Activated CD4-positive, alpha-beta T cell treated with anti-CD3 and anti-CD28 coated beads for 24 hours (primary cell): ENCODE measurements at places on chromosomes 4 and X.

- no peak for DNase-seq
Measured at GRCh38 chr4:184313702-184314659, 96.3 kb upstream of the ENPP6 start.

DNA sequence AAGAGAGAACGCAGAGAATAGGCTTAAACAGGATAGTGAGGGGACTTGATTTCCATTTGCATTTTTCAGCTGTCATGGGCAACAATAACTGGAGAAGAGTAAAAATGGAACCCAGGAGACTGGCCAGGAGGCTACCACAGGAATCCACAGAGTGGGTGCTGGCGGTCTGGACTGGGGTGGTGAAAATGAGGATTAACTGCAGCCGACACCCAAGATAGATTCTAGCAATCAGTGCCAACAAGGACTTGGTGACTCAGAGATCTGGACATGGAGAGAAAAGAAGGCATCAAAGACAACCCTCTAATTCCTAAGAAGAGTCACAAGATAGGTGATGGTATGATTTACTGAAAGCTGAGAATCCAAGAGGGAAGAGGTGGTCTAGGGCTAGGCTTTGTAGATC is 102.8 kb downstream of the ATP8A1 start:
- DNase-seq = no peak

DNA sequence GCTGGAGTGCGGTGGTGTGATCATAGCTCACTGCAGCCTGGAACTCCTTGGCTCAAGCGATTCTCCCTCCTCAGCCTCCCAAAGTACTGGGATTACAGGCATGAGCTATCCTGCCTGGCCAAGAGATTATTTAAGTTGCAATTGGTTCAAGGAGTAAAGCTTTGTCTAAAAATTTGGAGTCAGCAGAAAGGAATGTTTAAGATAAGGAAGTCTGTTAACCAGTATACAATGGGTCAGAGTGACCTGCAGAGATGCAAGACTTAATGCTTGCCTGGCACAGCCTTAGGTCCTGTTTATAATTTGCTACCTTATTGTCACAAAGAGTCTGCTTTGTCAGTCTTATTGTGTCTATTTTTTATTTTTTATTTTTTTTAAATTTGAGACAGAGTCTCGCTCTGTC is 826.2 kb downstream of the NLGN4X start:
- no peak for DNase-seq

GRCh38 chrX:106917830-106918500 is 2.2 kb upstream of the CLDN2 start:
- DNase-seq = no peak

GRCh38 chr4:18733961-18734360 is 712.4 kb upstream of the LCORL start:
- no peak for DNase-seq

GRCh38 chrX:129239371-129239770 is 283.9 kb downstream of the SMARCA1 start:
- no peak for DNase-seq

DNA sequence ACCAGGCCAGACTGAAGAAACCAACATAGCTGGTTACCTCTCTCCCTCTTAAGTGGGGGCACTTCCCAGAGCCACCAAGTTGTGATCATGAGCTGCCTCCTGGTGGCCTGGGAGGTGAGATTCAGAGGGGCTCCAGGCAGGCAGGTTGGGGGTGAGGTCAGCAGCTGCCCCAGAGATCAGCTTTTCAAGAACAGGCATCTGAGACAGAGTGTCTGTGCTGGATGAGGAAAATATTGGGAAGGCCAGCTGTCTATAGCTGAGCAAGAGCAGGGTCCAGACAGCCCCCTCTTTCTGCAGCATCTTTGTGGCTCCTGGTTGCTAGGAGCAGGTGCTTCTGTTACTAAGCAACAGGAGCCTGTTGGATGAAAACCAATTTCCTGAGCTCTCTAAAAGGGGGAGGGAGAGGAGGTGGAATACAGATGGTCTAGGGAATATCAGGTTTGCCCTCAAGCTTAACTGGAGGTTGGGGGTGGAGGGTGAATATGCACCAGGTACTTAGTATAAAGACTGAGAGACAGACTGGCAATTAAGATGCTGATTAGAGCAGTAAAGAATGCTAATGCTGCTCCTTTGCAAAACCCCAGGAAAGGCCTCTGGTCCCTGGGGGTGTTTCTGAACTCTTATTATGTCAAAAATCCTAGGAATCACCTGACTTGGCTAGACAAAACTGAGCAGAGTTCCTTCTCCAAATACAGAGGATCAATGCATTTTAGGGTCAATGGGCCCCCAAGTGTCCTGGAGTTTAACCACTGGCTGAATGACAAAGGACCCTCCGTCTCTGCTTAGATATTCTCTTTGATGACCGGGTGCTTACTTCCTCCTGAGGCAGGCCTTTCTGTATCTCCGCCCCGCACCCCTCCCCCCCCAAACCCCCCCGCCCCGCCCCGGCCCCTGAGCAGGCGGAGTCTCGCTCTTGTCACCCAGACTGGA is 21.4 kb downstream of the ZCCHC13 start:
- no peak for DNase-seq

DNA sequence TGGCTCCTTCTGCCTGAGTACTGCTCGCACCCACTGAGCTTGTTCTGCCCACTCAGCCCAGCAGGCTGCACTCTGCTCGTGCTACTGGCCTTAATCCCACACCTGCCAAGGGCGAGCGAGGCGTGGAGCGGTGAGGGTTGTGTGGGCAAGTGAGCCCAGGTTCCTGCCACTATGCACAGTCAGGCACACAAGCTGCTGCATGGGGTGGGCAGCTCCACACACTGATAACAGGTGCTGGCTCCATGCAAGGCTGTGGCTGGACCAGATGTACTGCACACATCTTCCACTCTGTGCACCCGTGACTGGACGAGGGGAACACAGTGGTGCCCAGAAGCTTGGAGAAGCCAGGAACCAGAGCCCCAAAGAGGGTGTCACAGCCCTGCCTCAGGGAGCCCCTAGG is 184.3 kb upstream of the NUDT6 start:
- no peak for DNase-seq

- DNase-seq = no peak
Measured at GRCh38 chr4:140374130-140374477, 658 bp downstream of the SCOC start.

GRCh38 chr4:54186371-54186770 is 42.7 kb upstream of the PDGFRA start:
- DNase-seq = no peak

DNA sequence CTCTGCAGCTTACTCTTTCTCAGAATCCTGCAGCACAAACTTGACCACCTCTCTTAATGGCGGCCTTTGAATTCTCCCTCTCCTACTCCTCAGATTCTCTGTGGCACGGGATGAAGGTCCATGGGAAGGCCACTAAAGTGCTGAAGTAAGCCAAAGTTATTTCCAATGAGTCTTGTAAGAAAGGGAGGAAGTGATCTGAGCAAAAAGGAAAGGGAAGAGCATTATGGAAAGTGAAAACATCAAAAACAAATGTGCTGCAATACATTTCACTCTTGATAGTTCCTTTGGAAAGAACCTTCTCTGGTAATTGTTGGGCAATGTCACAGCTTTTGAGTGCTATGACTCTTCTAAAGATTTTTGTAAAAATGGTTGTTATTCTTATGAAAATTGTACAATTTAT is 54.3 kb upstream of the CAMK2D start:
- no peak for DNase-seq

DNA sequence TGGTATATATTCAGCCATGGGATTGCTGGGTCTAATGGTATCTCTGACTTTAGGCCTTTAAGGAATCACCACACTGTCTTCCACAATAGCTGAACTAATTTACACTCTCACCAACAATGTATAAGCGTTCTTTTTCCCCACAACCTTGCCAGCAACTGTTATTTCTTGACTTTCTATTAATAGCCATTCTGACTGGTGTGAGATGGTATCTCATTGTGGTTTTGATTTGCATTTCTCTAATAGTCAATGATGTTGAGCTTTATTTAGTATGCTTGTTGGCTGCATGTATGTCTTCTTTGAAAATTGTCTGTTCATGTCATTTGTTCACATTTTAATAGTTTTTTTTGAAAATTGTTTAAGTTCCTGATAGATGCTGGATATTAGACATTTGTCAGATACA is 235.2 kb downstream of the HEPH start:
- no peak for DNase-seq

DNA sequence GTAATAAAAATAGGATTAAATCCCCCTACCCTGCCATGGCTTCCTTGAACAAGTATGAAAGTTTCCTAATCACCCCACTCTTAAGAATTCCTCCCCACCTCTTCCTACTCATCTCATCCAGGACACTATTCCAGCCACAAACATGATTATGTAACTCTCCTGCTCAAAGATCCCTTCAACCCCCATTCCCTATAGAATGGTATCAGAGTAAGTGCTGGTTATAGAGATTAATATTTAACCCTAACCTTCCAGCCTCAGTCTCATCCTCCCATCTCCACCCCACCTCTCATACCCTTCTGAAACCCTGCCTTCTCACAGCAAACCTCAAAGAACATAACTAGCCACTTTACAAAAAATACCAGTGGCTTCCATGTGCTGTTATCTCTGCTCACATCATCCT is 155.1 kb downstream of the PPP3CA start:
- no peak for DNase-seq

DNA sequence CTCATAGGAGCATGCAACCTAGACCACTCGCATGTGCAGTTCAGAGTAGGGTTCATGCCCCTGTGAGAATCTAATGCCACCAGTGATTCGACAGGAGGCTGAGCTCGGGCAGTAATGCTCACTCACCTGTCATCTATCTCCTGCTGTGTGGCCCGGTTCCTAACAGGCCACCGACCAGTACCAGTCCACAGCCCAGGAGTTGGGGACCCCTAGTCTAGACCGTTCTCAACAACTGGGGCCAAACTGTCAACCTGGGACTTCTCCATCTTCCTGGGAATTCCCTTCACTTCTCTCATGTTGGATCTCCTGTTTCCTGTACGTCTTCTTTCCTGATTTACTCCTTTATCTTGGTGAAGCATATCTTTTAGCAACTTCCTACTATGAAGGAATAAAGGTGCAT is 79.4 kb upstream of the HELT start:
- DNase-seq = no peak

GRCh38 chrX:131985526-131986049 is 37.5 kb upstream of the STK26 start:
- DNase-seq = no peak

DNA sequence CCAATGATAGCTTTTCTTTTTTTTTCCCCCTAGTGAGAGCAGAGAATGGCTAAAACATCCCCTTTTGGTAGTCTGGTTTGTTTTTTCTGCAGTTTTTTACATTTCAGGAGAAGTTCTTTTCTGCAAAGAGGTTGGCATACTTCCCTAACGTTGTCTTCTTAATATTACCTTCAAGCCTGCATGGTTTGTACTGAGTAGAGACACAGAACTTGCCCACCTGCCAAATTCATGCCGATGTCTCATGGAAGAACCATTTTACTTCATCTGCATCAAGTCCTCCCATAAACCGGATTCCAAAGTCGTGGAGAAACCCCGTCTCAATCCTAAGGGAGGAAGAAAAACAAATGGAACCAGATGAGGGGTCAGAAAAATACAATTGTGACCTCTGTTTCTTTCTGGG is 89.7 kb downstream of the SHOX start:
- no peak for DNase-seq

DNA sequence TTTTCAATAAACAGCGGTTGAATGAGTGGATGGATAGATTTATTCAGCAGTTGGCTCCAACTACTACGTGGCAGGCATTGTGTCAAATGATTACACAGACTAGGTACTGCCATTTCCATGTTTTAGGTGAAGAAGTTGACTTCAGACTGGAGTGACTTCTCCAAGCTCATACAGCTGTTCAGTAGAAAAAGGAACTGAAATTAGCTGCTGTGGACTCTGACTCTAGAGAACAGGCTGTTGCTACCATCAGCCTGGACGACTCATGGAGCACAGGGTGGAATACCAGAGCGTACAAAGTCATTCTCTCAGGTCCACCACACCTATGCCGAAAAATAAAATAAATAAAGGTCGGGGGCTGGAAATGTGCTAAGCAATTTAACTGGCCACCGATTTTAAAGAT is 45.3 kb downstream of the TENM3 start:
- DNase-seq = no peak

- DNase-seq = no peak
Measured at GRCh38 chrX:11434607-11435006, 141.4 kb downstream of the AMELX start.

- no peak for DNase-seq
Measured at GRCh38 chrX:134626434-134626833, 31.8 kb downstream of the PLAC1 start.

GRCh38 chr4:161656594-161656993 is 507.2 kb downstream of the FSTL5 start:
- no peak for DNase-seq

GRCh38 chr4:94757192-94758140 is at the start of gene BMPR1B:
TSS of gene BMPR1B (plus strand) at chr4:94757955. CDS start at chr4:95104425, 346,470 bp downstream.
- DNase-seq = no peak

DNA sequence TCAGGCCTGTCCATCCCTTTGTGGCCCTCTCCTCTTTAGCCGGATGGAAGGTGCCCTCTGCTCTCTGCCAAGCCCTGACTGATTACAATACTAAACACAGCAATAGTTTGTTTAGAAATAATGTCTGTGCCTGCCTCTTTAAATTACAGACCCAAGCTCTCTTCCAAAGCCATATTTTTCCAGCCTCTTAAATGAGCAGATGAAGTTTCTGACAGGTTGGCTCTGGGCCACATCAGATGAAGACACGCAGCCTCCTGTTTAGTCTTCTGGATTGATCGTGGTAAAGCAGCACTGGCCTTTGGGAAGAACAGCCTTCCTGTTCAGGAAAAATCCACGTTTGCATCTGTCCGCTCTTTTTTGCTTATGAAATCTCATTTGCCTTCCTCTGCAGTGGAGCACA is 133.6 kb downstream of the CPE start:
- DNase-seq = no peak

DNA sequence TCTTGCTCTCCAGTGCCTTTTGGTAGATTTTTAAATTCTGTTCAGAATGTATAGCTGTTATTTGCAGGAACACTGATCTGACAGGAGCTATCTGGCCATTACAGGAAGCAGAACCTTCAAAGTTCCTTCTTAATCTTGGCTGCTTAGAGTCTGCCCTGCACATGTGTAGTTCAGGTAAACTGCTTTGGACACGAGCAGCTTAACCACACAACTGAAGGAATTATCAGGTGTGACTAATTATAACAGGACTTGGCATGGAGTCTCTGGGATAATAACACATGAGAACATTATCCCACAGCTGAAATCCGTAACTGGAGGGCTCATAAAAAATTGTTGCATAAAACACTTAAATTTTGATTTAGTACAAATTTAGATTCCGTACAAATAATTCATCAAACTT is 11.6 kb upstream of the ING2 start:
- no peak for DNase-seq

GRCh38 chr4:22573198-22573597 is 57.3 kb upstream of the ADGRA3 start:
- DNase-seq = no peak

DNA sequence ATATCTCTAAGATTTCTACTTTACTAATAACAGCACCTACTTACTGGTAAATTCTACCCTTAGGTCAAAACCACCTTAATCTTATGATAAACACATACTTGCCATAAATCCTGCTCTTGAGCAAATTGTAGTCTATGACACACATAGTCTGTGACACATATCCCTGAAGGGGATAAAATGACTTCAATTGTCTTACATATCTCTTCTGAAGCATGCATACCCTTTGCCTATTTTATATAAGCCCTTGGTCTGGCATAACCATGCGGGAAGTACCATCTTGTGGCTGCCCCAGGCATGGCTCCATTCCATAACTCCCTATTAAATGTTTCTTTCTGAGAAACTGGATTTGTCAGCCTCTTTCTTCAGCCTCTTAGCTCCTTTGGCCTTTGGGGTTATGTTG is 248.9 kb downstream of the SLC7A11 start:
- DNase-seq = no peak

- peak; percentile 80 for DNase-seq
Measured at GRCh38 chrX:100768679-100769338, 36.9 kb upstream of the SYTL4 start.
